Natural killer cell (primary cell): ENCODE measurements at places on chromosomes 2 and 18. TPM values are rescaled to one million over a fixed set of nuclear protein-coding genes. Genes with fewer than 3 reads are reported as not detected.

Gene FSIP2
- total RNA-seq, result 0.95 TPM

GRCh38 chr18:9260388-9261380 is 73.9 kb upstream of the TWSG1 start:
- H3K4me1 ChIP-seq, result no peaks in the 10 kb centered on the region
- H3K27me3 ChIP-seq, result no peaks in the 10 kb centered on the region
- H3K36me3 ChIP-seq, result peaks cover 16% of the 10 kb centered on the region
- H3K4me3 ChIP-seq, result no peak overlapping the region
- no peak for DNase-seq

- no peak overlapping the region for H3K27ac ChIP-seq
- H3K4me3 ChIP-seq, result no peak overlapping the region
- H3K36me3 ChIP-seq, result no peaks in the 10 kb centered on the region
- DNase-seq, result no peak
- no peaks in the 10 kb centered on the region for H3K27me3 ChIP-seq
These were observed 77.8 kb upstream of the ARHGAP15 start for GRCh38 chr2:143051465-143051864.

Gene ALPI
- total RNA-seq, result not detected

DNA sequence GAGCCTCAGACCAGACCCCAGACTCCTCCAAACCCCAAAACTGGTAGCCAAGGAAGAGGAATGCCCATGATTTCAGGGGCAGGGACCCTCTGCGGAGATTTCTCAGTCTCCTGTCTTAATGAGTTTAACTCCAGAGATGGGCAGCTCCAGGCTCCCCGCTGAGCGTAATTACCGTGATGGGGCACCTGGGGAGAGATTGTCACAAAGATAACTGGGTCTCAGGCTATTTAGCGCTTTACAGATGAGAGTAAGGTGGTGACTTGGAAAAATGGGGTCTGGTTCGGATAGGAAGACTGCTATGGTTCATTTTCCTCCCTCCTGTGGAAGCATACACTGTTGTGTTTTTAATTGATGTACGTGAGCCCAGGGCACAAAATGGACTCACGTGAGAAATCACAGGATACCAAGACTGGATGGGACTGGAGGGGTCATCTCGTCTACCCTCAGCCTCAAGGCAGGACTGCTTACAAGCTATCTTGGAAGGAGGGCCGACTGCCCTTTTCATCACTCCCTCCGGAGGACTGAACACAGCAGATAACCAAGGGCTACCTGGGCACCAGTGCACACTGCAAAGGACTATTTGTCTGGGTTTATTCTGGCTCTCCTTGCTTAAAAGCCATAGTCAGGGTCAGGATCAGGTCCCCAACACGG is 427.8 kb downstream of the ZNF521 start:
- H3K4me3 ChIP-seq, result no peak overlapping the region
- no peak for DNase-seq
- H3K36me3 ChIP-seq, result no peaks in the 10 kb centered on the region

Gene MYL1
- not detected for total RNA-seq

Gene EVX2
- total RNA-seq, result not detected

DNA sequence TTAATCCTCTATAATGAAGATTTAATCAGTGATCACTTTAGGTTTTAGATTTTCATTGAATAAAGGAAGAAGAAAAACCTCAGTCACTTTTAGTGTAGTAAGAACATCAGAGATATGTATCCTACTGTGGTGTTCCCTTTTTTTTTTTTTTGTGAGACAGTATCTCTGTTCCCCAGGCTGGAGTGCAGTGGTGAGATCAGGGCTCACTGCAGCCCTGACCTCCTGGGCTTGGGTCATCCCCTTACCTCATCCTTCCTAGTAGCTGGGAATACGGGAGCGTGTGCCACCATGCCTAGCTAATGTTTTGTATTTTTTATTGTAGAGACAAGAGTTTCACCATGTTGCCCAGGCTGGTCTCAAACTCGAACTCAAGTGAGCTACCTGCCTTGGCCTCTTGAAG is 5.1 kb downstream of the SLC39A10 start:
- H3K4me3 ChIP-seq, result no peak overlapping the region
- H3K36me3 ChIP-seq, result no peaks in the 10 kb centered on the region
- peaks cover 6% of the 10 kb centered on the region for H3K4me1 ChIP-seq
- H3K27ac ChIP-seq, result no peak overlapping the region
- no peaks in the 10 kb centered on the region for H3K27me3 ChIP-seq
- no peak for DNase-seq

Gene KLHL14
- 0.28 TPM for total RNA-seq

- H3K27ac ChIP-seq, result no peak overlapping the region
- H3K4me1 ChIP-seq, result no peaks in the 10 kb centered on the region
- no peak overlapping the region for H3K4me3 ChIP-seq
These were observed 18.5 kb downstream of the PHOSPHO2 start for GRCh38 chr2:169712791-169713227.

DNA sequence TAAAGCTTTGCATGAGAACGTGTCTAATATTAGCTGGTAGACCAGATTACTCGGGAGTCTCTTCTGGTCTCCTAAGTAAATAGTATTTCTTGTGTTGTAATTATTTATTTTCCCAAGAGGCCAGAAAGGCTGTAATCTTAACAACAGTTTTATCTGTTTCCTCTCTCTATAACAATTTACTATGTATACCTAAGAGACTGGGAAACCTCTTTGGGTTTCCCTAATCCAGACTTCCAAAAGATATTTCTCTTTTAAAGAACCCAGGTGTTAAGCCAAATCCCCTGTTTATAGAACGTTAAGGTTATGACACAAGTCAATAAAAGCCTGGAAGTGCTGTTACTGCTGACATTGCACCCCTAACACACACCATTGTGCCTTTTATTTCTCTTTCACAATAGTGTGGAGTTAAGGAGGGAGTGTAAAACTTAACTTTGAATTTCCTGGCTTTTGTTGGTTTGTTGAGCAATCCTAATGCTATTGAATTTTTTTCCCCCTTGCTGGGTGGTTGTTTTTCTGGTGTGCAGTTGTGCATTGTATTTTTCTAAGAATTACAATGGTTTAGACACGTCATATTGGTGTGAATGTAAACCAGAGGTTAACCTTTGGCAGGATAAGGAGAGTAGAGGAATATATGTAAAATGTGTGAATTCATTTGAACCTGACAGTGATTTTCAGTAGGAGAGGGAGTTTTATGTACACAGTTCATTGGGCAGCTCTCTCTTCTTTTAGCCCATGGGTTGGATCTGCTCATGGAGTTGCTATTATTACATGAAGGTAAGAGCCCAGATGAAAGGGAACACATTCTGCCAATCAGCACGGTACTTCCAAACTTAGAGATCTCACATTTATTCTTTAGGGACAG is 192.8 kb downstream of the MTX2 start:
- H3K36me3 ChIP-seq, result no peaks in the 10 kb centered on the region
- peaks cover 2% of the 10 kb centered on the region for H3K27me3 ChIP-seq
- no peak for DNase-seq
- H3K4me3 ChIP-seq, result no peak overlapping the region

Gene PJVK
- total RNA-seq, result 2.7 TPM

GRCh38 chr2:206388698-206389097 is 54.6 kb upstream of the ADAM23 start:
- H3K4me3 ChIP-seq, result no peak overlapping the region
- no peaks in the 10 kb centered on the region for H3K27me3 ChIP-seq
- H3K36me3 ChIP-seq, result no peaks in the 10 kb centered on the region
- H3K4me1 ChIP-seq, result no peaks in the 10 kb centered on the region

Gene KCNS3
- total RNA-seq, result not detected

GRCh38 chr2:11542275-11542819 is 8.5 kb downstream of the GREB1 start:
- H3K4me1 ChIP-seq, result no peaks in the 10 kb centered on the region
- H3K27me3 ChIP-seq, result no peaks in the 10 kb centered on the region
- no peak for DNase-seq
- H3K4me3 ChIP-seq, result no peak overlapping the region

DNA sequence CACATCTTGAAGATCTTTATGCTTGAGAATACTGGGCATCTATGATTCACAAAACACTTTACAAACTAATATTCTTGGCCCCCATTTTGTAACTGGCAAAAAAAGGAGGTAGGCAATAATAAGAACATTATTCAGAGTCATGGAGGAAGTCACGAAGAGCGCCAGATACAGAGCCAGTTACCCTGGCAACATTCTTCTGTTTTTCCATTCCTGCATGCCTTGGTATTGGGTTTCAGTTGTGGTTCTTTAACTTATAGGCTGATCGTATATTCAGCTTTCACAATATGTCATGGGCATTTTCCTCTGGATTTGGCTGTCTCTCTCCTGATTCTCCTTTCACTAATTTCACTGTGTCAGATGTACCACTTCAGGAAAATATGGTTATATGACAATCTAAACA is 234.7 kb downstream of the HRH4 start:
- no peaks in the 10 kb centered on the region for H3K36me3 ChIP-seq
- H3K27ac ChIP-seq, result no peak overlapping the region
- DNase-seq, result no peak
- no peaks in the 10 kb centered on the region for H3K4me1 ChIP-seq

DNA sequence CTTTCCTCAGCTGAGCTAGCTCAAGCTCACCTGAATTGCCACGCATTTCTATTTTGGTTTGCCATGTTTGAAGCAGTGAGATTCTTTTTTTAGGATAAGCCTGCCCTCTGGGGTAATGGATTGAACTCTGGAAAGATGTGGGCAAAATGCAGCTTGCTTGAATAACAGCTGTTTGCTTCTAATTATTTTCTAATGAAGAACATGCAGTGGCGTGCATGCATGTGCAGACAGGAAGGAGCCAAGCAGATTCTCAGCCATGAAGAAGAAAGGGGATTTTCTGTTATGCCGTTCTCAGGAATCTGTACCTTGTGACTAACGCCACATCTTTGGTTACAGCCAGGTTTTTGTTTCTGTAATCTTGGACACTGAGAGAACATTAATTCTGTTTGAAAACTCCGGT is 171.2 kb downstream of the ANTXR1 start:
- no peak overlapping the region for H3K4me3 ChIP-seq
- no peaks in the 10 kb centered on the region for H3K36me3 ChIP-seq
- H3K4me1 ChIP-seq, result no peaks in the 10 kb centered on the region
- H3K27me3 ChIP-seq, result no peaks in the 10 kb centered on the region

Gene PPIG
- 56.1 TPM for total RNA-seq

GRCh38 chr2:12718711-12719399 is 2.1 kb downstream of the TRIB2 start:
- no peaks in the 10 kb centered on the region for H3K27me3 ChIP-seq
- peak; percentile 49 for DNase-seq
- H3K27ac ChIP-seq, result peak overlapping the region; percentile 79

DNA sequence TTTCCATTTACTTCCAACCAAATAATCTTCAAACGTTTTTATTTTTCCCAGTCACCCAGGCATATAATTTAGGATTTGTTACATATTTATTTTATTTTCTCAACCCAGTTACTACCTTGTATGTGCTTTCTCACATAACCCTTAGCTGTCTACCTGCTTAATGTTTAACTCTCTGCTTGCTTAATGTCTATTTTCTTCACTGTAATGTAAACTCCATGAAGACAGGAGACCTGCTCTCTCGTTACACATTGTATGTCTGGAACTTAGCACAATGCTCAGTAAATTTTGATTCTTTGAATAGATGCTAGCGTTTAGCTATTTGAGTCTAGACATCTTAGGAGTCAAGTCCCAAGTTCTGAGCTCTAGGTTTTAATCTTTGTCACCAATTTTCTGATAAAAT is 70.2 kb downstream of the RBBP8 start:
- H3K27me3 ChIP-seq, result no peaks in the 10 kb centered on the region
- no peak for DNase-seq
- no peaks in the 10 kb centered on the region for H3K36me3 ChIP-seq
- no peak overlapping the region for H3K4me3 ChIP-seq
- no peaks in the 10 kb centered on the region for H3K4me1 ChIP-seq
- no peak overlapping the region for H3K27ac ChIP-seq

DNA sequence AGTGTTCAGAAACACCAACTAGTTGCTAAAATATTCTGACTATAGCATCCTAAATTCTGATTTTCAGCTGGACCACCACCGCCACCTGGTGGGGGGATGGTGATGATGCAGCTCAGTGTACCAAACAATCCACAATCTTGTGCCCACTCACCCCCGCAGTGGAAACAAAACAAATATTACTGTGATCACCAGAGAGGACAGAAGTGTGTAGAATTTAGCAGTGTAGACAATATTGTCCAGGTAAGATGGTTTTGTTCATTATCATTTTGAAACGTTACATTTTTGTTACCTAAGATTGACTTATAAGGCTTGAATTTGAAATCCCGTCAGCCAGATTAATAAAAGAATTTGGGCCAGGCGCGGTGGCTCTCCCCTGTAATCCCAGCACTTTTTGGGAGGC is 31.7 kb upstream of the UBXN4 start:
- no peaks in the 10 kb centered on the region for H3K27me3 ChIP-seq
- DNase-seq, result peak; percentile 80
- no peak overlapping the region for H3K4me3 ChIP-seq
- no peaks in the 10 kb centered on the region for H3K4me1 ChIP-seq
- no peak overlapping the region for H3K27ac ChIP-seq

Gene BCS1L
- 20.1 TPM for total RNA-seq

GRCh38 chr2:212141499-212141898 is 397.1 kb downstream of the ERBB4 start:
- no peaks in the 10 kb centered on the region for H3K4me1 ChIP-seq
- H3K27ac ChIP-seq, result no peak overlapping the region
- H3K4me3 ChIP-seq, result no peak overlapping the region
- H3K36me3 ChIP-seq, result no peaks in the 10 kb centered on the region
- no peaks in the 10 kb centered on the region for H3K27me3 ChIP-seq
- DNase-seq, result no peak

- H3K4me3 ChIP-seq, result no peak overlapping the region
- no peaks in the 10 kb centered on the region for H3K4me1 ChIP-seq
- no peak for DNase-seq
- H3K36me3 ChIP-seq, result no peaks in the 10 kb centered on the region
These were observed 296.2 kb downstream of the SLC8A1 start for GRCh38 chr2:40155728-40156127.

DNA sequence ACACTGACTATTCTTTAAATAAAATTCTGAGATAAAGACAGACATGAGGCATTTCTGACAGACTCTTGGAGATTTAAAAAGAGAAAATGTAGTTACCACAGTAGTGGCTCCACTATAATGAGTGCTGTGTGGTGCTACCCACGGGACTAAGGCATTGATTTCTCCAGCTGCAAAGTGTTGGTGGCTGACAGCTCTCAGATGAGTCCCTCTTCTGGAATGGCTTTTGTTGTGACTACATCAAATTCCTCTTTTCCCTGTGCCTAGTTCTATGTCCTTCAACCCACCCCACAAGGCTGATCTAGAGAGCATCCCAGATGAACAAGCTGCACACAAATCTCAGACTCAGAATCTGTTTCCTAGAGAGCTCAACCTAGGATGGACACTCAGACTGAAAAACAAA is 884.8 kb upstream of the ZEB2 start:
- no peaks in the 10 kb centered on the region for H3K4me1 ChIP-seq
- H3K4me3 ChIP-seq, result no peak overlapping the region

- H3K27ac ChIP-seq, result no peak overlapping the region
- H3K4me1 ChIP-seq, result no peaks in the 10 kb centered on the region
- no peak for DNase-seq
- H3K27me3 ChIP-seq, result no peaks in the 10 kb centered on the region
- H3K36me3 ChIP-seq, result no peaks in the 10 kb centered on the region
These were observed 82.0 kb downstream of the SGPP2 start for GRCh38 chr2:222506230-222506935.

Gene FLACC1
- 7.0 TPM for total RNA-seq

- H3K27me3 ChIP-seq, result no peaks in the 10 kb centered on the region
- no peak overlapping the region for H3K27ac ChIP-seq
- no peaks in the 10 kb centered on the region for H3K4me1 ChIP-seq
- H3K4me3 ChIP-seq, result no peak overlapping the region
These were observed 33.9 kb upstream of the SEMA4C start for GRCh38 chr2:96903815-96904214.

- no peaks in the 10 kb centered on the region for H3K27me3 ChIP-seq
- DNase-seq, result no peak
- no peak overlapping the region for H3K4me3 ChIP-seq
- no peaks in the 10 kb centered on the region for H3K4me1 ChIP-seq
- H3K36me3 ChIP-seq, result no peaks in the 10 kb centered on the region
- H3K27ac ChIP-seq, result no peak overlapping the region
These were observed 391.5 kb upstream of the VWC2L start for GRCh38 chr2:214019229-214019972.
